ENCODE measurements at places on chromosomes 4 and X. TPM values are rescaled to one million over a fixed set of nuclear protein-coding genes. Genes with fewer than 3 reads are reported as not detected.

Gene CLIC2
- total RNA-seq = 4.7 TPM

Gene KIAA1210
- total RNA-seq = not detected

Gene MAML3
- 5.3 TPM for total RNA-seq

Gene DSPP
- total RNA-seq = not detected

Gene LRP2BP
- 0.51 TPM for total RNA-seq

Gene OTUD6A
- total RNA-seq = not detected

Measured in activated T-cell treated with anti-CD3 and anti-CD28 coated beads, Interleukin-2, amount 50 U/mL, for 72 hours (primary cell).